ENCODE measurements at places on chromosomes 16 and 17.

- DNase-seq: no peak
These were observed 14.7 kb downstream of the CA7 start for GRCh38 chr16:66858740-66859396.

DNA sequence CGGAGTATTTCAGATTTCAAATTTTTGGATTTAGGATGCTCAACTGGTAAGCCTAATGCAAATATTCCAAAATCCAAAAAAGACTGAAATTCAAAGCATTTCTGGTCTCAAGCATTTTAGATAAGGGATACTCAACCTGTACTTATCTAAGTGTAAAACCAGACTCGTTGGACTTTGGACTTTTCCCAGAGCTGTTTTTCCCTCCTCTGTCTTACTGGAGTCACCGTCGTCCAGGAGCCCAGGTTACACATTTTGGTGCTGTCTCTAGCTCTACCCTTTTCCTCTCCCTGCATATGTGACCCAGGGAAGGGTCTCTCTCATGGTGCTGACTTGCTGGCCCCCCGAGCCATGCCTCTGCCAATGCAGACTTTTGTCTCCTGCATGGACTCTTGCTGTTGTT is 46.0 kb upstream of the MMP2 start:
- no peak for DNase-seq

- peak; percentile 87 for DNase-seq
These were observed 13.1 kb upstream of the MSI2 start for GRCh38 chr17:57243171-57243622.

GRCh38 chr17:74226252-74226651 is 12.9 kb downstream of the TTYH2 start:
- no peak for DNase-seq

DNA sequence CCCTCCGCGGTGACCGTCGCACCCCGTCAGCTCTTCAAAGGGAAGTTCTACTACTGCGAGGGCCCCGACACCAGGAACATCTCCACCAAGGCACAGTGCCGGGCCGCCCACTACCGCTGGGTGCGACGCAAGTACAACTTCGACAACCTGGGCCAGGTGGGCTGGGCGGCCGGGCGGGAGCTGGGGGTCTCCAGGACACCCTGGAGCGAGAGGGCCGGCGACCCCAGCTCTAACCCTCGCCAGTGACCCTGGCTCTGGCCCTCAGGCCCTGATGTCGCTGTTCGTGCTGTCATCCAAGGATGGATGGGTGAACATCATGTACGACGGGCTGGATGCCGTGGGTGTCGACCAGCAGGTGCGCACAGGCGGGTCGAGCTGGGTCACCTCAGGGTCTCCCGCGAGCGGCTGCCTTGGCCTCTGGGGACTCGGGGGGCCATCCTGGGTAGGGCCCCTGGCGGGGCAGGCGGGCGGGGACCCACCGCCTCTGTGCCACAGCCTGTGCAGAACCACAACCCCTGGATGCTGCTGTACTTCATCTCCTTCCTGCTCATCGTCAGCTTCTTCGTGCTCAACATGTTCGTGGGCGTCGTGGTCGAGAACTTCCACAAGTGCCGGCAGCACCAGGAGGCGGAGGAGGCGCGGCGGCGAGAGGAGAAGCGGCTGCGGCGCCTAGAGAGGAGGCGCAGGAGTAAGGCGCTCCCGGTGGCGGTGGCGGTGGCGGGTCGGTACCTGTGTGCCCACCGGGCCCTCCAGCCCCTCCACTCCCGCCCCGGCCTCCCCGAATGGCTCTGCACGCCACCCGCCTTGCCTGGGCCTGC is 13.4 kb downstream of the TPSG1 start:
- no peak for DNase-seq

DNA sequence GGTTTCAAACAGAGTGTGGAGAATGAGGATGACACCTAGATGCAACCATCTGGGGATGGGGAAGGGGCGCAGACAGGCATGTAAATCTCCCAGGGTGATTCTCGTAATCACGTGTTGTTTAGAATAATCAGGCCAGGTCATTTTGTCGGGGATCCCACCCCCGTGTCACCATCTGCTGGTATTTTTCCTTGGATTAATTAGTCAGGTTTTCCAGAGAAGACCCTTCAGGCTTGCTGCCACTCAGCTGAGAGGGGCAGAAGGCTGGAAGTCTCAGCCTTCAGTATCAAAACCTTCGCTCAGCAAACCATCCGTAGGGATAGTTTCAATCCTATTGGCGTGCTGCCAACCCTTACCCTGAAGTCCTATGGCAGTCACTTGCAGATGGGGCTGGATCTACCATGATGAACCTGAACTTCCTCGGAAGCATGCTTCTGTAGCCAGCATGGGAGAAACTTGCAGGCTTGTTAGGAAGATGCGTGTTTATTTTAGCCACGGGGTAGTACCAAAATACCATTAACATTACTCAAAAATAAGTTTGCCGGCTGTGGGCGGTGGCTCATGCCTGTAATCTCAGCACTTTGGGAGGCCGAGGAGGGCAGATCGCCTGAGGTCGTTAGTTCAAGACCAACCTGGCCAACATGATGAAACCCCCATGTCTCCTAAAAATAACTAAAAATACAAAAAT is 7.5 kb upstream of the ADCY9 start:
- DNase-seq: no peak

GRCh38 chr17:18314059-18314730 is 599 bp downstream of the TOP3A start:
- DNase-seq: no peak

GRCh38 chr17:36856903-36857381 is 80.3 kb upstream of the LHX1 start:
- DNase-seq: no peak

GRCh38 chr17:32287804-32288511 is 22.3 kb downstream of the RHBDL3 start:
- no peak for DNase-seq

- DNase-seq: no peak
These were observed 40.6 kb upstream of the CDH1 start for GRCh38 chr16:68696514-68696913.

GRCh38 chr16:53094013-53094630 is 39.3 kb downstream of the CHD9 start:
- DNase-seq: no peak

DNA sequence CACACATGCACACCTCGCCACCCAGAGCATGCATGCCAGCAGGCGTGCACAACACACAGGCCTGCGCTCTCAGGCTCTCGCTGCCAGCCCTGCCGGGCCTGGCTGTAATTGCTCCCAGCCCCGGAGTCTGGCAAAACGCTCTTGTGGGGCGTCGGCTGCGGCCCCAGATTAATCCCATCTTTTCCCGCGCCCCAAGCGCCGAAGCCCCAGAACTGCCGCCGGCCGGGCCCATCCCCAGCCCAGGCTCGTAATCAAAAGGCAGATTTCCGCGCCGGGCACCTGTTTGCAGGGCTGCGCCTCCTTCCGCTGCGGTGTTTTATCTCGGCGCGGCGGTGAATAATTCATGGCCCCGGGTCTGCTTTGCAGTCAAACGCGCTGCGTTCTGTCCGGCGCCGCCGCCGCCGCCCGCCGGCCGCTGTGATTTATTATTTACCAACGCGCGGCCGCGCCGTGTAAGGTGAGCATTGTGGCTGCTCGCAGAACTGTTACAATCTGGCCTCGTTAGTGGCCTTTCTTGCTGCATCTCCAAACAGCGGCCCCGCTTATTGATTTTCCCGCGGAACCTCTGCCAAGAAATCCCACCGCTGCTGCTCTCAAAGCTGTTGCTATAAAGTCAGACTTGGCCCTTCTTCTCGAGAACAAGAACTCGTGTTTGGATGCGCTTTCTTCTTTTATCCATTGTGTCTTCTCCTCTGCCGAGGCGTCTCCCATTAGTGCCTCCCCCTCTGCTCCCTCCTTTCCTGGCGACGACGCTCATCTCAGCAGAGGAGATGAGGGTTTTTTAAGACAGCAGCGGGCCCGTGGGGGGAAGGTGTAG is 126.1 kb downstream of the IRX5 start:
- DNase-seq: no peak

- DNase-seq: peak; percentile 65
These were observed 89.9 kb downstream of the C16orf78 start for GRCh38 chr16:49463529-49463928.
